ENCODE measurements at places on chromosomes 3 and 15.
A peak's percentile ranks its signal among the peaks of the same experiment; 100 is the strongest.

DNA sequence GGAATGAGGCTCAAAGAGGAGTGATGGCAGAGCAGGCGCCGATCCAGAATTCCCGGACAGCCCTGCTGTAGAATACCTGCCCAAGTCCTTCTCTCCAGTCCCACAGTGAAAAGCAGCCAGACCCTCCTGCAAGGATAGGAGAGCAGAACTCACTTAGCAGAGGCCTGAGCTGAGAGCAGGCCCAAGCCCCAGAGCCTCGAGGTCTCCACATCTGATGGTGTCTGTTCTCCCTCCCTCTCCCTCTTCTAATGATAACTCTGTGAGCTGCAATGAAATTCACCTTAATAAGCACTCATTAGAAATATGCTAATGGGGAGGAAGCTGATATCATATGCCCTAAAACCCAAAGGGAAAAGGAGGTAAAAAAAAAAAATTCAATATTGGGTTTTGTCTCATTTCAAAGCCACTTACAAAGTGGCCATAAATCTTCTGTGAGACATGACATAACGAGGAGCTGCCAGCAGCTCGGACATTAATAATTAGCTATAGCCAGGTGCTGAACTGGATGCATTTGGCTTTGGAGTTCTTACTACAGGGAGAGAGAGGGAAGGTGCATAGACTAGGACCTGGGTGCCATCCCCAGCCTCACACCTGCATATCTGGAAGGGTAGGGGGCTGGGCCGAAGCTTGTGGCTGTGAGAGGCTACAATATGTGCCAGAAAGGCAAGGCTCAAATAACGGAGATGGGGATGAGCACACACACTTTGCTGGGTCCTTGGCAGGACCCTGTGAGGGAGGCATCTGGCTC lies 108.4 kb downstream of the MEGF11 start:
- no peak for DNase-seq

DNA sequence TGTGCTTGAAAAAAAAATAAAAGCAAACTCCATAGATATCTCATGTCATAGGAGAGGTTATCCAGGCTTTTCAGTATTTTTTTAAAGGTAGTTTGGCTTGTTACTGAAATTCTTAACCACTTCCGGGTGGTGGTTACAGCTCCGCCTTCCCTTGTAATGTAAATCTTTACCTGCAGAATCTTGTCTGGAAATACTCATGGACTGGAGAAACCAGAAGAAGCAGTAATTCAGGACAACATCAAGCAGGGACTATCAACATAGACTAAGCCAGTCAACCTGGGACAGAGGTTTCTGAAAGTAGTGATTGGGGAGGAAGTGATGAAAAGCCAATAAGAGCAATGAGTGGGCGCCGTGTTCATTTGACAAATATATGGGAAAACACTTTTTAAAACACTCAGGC lies 78.9 kb upstream of the SKOR1 start:
- no peak for DNase-seq

DNA sequence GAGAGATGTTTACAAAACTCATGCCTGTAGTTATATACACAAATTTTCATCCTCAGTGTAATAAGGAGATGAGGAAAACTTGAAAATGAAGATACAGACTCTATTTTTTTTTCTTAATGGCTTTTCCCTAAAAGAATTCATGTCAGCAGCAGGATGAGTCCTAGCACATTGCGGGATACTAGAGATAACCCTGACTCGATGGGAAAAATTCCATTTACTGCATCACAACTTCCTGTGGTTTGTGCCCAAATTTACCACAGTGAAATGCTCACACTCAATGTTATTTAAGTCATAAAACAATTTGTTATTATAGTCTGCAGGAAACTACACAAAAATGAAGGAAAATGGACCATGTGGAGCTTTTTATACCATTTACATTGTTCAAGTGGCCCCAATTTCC lies 581.9 kb upstream of the ZNF717 start:
- no peak for DNase-seq

- DNase-seq = no peak
Observed at GRCh38 chr15:57651445-57651844, 55.1 kb upstream of the POLR2M start.

DNA sequence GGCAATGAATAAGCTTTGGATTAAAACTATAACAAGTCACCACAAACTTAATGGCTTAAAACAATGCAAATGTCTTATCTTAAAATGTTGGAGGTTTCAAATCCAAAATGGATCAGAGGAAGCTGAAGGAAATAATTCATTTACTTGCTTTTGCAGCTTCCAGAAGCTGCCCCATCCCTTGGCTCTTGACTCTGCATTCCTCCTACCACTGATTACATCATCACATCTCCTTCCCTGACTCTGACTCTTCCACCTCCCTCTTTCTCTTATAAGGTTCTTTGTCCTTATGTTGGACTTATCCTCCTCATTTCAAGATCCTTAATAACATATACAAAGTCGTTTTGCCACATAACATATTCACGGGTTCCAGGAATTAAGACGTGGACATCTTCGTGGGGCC lies 982.8 kb upstream of the ROBO1 start:
- DNase-seq = no peak

DNA sequence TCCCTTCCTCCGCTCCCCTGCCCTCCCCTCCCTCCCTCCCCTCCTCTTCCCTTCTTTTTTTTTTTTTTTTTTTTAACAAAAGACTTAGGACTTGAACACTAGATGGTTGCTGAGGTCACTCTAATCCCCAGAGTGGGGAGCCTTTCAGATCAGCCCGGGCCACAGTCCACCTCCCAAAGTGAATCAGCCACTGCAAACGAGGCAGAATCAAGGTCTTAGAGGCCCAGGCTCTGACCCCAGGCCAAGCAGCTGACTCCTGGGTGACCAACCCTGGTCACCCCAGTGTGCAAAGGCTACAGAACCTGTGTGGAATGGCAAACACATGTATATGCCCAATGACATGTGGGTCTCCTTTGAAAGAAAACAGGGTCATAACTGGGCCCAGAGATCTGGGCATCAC lies 18.3 kb upstream of the EHD4 start:
- no peak for DNase-seq

GRCh38 chr3:106124818-106125217 lies 256.0 kb upstream of the CBLB start:
- DNase-seq = no peak

GRCh38 chr15:52280326-52281084 lies 15.1 kb downstream of the MYO5C start:
- no peak for DNase-seq

GRCh38 chr3:23159929-23160328 lies 43.2 kb upstream of the UBE2E2 start:
- no peak for DNase-seq

GRCh38 chr15:46496491-46497115 lies 861.8 kb downstream of the SQOR start:
- no peak for DNase-seq

GRCh38 chr3:69276884-69277283 lies 109.0 kb downstream of the FRMD4B start:
- DNase-seq = no peak

- no peak for DNase-seq
Observed at GRCh38 chr3:184748219-184749135, 36.6 kb upstream of the MAGEF1 start.

DNA sequence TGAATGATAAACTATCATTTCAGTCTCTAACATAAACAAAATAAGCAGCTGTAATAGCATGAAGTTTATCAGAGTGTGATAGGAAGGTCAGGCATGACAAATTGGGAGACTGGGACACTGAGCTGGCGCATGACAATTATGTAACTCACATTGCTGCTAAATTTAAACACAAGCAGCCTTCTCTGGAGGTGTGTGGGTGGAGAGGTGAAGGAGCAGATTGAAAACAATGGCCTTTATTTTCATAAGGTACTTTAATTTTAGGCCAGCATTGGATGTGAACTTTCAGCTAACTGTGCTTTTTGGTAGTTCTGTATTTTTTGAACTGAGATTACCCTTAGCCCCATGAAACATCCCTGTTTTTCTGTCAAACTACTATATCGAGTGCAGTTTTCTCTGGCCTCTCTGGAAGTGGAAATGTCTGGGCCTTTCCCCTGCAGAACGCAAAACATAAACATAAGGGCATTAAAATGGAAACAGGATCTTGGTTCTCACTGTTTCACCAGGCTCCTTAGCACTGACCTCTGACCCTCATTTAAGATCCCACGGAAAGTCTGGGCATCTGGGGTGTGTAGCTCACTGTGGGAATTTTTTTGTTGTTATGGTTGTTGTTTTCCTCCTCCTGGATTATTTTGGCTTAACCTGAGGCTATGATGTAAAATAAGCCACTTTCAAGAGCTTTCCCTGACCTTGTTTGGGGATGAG lies 160.1 kb upstream of the DPH6 start:
- no peak for DNase-seq

DNA sequence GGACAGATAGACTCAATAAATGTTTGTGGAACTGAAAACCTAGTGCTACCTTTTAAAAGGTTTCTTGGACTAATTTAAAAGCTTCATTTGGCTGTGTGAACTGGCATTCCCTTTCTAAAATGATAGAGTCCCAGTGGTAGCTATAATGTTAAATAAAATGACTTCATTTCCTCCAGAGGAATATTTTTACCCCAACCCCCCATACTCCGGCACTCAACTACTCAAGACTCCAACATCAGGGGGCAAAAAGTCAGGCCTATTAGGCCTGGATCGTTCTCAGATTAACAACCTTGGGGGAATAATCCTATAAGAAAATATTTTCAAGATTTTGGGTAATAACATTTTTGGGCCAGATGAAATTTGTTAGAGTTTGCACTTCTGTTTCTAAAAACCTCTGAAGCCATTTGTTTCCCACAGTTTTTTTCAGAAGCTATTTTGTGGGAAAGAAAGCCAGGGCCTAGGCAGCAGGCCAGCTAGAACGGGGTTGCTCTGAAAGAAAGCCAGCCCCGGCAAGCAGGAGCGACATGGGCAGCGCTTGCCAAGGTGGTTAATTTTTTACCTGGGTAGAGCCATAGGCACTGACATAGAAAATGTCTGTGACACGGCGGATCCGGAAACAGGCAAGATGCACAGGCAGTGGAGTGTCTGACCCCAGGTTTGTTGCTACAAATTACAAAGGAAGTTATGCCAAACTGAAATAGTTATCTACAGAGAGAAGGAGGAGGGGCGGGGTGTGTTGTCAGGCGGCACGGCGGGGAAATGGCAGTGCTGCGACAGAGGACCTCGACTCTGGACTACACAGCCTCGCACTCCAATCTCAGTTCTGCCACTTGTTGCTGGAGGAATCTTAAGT lies 84.6 kb downstream of the MAGI1 start:
- no peak for DNase-seq

GRCh38 chr15:70478251-70478990 lies 284.9 kb downstream of the UACA start:
- DNase-seq = peak; percentile 57

DNA sequence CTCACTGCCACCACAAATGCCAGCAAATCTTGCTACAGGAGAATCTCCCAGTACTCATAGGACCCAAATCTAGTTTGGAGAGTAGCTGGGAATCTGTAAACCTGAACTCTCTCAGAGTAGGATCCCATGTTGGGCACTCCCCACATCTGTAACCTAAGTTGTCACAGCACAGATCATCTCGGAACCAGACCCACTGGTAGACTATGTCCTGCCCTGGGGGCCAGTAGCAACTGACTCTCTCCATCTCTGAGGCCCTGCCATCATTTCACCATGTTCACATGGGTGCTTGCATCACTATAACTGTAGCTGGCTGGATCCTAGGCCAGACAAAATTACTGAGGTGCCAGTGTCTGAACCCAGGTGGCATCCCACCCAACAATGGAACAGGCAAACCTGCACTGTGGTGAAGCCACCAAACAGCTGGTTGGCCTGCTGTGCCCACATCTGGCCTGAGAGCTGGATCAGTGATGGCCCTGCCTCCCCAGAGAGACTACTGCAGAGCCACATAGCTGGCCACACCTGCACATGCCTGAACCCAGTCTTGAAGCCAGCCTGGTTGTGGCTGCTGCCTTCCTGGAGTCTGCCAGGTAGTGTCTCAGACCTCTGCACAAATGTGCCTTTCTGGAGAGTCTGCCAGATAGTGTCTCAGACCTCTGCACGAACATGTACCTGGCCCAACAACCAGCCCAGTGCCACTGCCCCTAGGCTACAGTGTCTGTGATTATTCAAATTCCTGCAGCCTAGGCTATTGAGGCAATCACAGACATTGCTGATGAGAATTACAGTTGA lies 82.0 kb downstream of the ISL2 start:
- DNase-seq = no peak

All from activated T-cell treated with anti-CD3 and anti-CD28 coated beads, Interleukin-2, amount 50 U/mL, for 24 hours (primary cell).